Stimulated activated effector memory CD8-positive, alpha-beta T cell treated with anti-CD3 and anti-CD28 coated beads, Interleukin-12 subunit alpha, Interleukin-12 subunit beta, amount 100 ng/mL, for 72 hours (primary cell): ENCODE measurements at places on chromosomes 4 and X.

- no peak for DNase-seq
These were observed 395.5 kb upstream of the BOD1L1 start for GRCh38 chr4:14023036-14023435.

- no peak for DNase-seq
These were observed 51.1 kb downstream of the UGT2B7 start for GRCh38 chr4:69147334-69147733.

- DNase-seq = no peak
These were observed 55.4 kb downstream of the ZNF827 start for GRCh38 chr4:145883101-145883694.

DNA sequence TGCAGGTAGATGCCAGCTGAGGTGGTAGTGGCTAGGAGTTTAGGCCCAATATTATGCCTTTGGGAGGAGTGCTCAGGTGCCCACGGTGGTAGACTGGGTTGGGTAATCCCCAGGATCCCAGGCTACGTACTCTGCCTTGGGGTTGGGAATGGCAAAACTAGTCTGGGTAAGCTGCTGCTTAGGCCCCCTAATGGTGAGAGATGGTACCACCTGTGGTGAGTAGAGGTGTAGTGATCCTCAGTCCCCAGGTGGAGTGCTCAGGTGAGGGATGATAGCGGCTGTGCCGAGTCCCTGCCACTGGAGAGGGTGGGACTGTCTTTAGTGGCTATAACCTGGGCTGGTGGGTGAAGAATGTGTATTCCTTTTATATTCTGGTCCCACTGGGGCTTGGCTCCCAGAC lies 75.2 kb downstream of the IL1RAPL2 start:
- no peak for DNase-seq

DNA sequence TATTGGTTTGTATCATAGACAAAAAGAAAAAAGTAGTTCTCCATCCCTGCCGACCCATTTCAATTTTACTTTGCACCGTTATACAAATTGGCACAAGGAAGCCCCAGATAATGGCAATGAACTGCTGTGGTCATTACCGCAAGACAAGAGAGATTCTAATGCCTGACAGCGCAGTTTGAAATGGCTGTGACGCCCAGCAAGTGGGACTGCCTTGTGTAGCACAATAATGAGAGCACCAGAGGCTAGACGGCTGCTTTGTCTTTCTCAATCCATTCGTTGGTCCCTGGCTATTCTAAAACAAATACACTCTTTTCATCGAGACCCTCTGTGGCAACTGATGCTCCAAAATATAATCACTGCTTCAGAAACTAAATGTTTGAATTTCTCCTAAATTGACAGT lies 192.4 kb upstream of the NEIL3 start:
- no peak for DNase-seq

DNA sequence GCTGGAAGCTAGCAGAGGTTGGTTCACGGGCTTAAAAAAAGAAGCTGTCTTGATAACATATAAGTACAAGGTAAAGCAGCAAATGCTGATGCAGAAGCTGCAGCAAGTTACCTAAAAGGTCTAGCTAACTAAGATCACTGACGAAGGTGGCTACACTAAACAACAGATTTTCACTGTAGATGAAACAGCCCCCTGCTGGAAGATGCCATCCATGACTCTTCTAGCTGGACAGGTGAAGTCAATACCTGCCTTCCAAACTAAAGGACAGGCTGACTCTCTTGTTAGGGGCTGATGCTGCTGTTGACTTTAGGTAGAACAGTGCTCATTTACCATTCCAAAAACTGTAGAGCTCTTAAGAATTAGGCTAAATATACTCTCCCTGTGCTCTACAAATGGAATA lies 99.5 kb downstream of the FBXW7 start:
- DNase-seq = no peak

GRCh38 chr4:152805818-152806217 lies 26.1 kb downstream of the ARFIP1 start:
- DNase-seq = no peak

GRCh38 chr4:159508917-159509500 lies 406.1 kb downstream of the RAPGEF2 start:
- DNase-seq = no peak

GRCh38 chr4:20020056-20020455 lies 231.6 kb upstream of the SLIT2 start:
- no peak for DNase-seq

DNA sequence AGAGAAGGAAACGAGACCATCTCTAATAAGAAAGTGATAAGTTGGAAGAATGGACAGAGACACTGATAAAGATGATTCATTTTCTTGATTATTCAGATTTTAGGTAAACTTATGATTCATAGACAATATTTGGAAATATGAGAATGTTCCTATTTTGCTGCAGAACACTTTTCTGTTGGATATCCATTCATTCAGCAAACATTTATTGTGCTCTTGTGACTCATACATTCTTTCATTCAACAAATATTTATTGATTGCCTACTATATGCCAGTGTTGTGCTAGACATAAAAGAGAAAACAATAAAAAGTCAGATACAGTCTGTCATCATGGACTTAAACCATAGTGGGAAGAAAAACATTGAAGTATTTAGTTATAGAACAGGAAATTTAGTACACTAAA lies 1232.0 kb downstream of the STIM2 start:
- no peak for DNase-seq

- no peak for DNase-seq
These were observed 11.0 kb downstream of the STIM2 start for GRCh38 chr4:26871611-26872010.

DNA sequence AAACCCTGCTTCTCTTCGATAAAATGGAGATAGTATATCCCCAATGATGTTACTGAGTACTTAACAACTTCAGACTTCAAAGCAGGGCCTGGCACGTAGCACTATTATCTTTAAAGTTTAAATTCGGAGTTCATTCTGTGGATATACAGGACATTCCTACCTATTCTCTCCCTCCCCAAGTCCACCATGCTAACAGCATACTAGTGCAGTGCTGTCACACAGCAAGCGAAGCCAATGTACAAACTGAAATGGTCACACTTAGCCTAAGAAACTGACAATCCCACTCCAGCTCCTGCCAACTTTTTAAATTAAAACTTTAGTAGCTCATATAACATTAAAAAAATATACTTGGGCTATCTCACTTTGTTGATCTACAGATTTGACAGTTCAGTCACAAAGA lies 1.2 kb upstream of the DNAJB14 start:
- DNase-seq = no peak

DNA sequence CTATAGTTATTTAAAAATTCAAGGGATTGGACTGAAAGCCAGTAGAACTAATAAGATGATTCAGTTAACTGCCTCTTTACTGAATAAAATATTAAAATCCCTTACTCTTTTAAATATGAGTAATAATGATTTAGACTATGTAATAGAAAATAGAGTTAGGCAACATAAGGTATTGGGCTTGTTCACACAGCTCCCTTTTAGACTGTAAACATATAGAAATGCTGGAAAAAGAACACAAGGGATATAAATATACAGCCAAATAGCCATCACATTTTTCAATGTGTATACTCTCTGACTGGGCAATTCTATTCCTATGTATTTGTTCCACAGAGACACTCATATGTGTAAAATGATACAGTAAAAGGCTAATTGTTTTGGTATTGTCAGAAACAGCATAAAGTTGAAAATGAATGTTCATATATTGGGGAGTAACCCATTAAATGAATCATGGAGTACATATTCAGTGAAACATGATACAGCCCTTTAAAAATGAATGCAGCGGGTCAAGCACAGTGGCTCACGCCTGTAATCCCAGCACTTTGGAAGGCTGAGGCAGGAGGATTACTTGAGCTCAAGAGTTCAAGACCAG lies 129.8 kb downstream of the TBC1D19 start:
- no peak for DNase-seq

DNA sequence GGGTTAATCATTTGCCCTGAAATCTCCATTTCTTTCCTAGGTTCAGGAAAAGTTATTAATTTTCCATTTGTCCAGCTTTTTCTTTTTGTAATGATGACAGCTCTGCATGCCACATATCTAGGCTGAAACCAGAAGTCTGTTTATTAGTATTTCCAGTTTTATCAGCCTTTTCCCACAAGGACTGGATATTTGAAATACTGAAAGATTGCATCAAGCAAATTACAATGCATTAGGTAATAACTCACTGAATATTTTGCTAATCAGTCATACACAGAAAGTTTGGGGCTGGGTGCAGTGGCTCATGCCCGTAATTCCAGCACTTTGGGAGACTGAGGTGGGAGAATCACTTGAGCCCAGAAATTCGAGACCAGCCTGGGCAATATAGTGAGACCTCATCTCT lies 21.5 kb downstream of the SLC9A7 start:
- DNase-seq = no peak
